IMR-90 (cell line): ENCODE measurements at places on chromosomes 11 and 22. TPM values are rescaled to one million over a fixed set of nuclear protein-coding genes. Genes with fewer than 3 reads are reported as not detected.

IL17REL gene
- not detected in 2 replicates for total RNA-seq

CACNA1I gene
- total RNA-seq: under 0.01 TPM in 1 of 2 replicates, not detected in the other

PHETA2 gene
- total RNA-seq: 6.1 and 6.5 TPM in 2 replicates

RFPL3 gene
- total RNA-seq: not detected in 2 replicates

GLYAT gene
- total RNA-seq: not detected in 2 replicates

CNTN5 gene
- total RNA-seq: not detected in 2 replicates

STX3 gene
- 5.4 and 7.5 TPM in 2 replicates for total RNA-seq

DNA sequence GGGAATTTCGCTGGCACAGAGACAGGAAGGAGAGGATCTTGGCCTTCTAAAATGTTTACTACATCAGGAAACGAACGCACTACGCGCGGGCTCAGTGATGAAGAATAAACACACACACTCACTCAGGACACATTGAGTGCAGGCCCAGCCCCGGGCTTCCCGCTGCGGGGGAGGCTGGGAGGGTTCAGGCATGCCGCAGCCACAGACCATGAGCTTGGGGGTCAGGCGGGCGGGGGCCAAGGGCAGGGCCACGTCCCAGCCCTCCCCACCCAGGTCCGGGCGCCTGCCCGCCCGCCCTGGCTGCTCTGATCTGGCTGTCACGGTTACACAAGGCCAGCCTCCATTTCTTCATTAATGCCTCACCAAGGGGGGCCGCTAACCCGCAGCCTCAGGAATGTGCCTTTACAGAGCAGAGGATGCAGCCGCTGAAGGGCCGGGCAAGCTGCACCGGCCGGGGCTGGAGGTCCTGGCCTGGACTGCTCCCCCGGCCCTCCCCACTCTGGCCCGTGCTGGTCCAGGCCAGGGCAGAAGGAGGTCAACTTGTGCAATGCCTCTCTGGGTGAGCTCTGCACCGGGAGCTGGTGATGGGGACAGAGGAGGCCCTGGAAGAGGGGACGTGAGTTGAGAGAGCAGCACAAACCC is 41.7 kb downstream of the IGF2 start:
- peaks cover 25% of the 10 kb centered on the region for H3K4me1 ChIP-seq
- peak; percentile 82 for DNase-seq
- no peaks in the 10 kb centered on the region for H3K36me3 ChIP-seq
- H3K4me3 ChIP-seq: no peak overlapping the region
- H3K27me3 ChIP-seq: no peaks in the 10 kb centered on the region; the same call in 1 of the 2 replicates

GRCh38 chr11:95516786-95517185 is 272.8 kb downstream of the FAM76B start:
- no peaks in the 10 kb centered on the region for H3K27me3 ChIP-seq
- no peaks in the 10 kb centered on the region for H3K36me3 ChIP-seq
- DNase-seq: peak; percentile 83
- no peak overlapping the region for H3K27ac ChIP-seq
- peaks cover 6% of the 10 kb centered on the region for H3K4me1 ChIP-seq

- DNase-seq: no peak
- peaks cover under 1% of the 10 kb centered on the region for H3K4me1 ChIP-seq
- peaks cover 33% of the 10 kb centered on the region for H3K27me3 ChIP-seq
- no peak overlapping the region for H3K27ac ChIP-seq
Measured at GRCh38 chr11:76239483-76240160, 33.3 kb upstream of the WNT11 start.

DNA sequence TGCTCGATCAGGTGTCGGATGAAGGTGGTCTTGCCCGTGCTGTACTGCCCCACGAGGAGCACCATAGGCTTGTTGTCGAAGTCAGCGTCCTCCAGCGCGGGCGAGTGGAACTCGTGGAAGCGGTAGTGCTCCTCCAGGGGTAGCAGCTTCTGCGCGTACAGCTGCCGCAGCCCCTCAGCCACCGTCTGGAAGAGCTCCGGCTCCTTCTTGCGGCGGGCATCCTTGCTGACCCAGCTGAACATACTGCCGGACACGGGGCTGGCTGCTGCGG is 263 bp downstream of the EHD1 start:
- peak overlapping the region; percentile 95 for H3K4me3 ChIP-seq
- peak overlapping the region; percentile 84 for H3K27ac ChIP-seq

GRCh38 chr11:90542092-90542491 is 319.2 kb upstream of the CHORDC1 start:
- no peak overlapping the region for H3K4me3 ChIP-seq
- DNase-seq: no peak
- no peaks in the 10 kb centered on the region for H3K27me3 ChIP-seq
- no peaks in the 10 kb centered on the region for H3K36me3 ChIP-seq
- H3K27ac ChIP-seq: no peak overlapping the region
- no peaks in the 10 kb centered on the region for H3K4me1 ChIP-seq

- H3K27ac ChIP-seq: no peak overlapping the region
- H3K27me3 ChIP-seq: peaks cover 11% of the 10 kb centered on the region; the same call in 1 of the 2 replicates
- H3K4me3 ChIP-seq: no peak overlapping the region
Measured at GRCh38 chr11:43988040-43988817, 45.8 kb downstream of the C11orf96 start.

DNA sequence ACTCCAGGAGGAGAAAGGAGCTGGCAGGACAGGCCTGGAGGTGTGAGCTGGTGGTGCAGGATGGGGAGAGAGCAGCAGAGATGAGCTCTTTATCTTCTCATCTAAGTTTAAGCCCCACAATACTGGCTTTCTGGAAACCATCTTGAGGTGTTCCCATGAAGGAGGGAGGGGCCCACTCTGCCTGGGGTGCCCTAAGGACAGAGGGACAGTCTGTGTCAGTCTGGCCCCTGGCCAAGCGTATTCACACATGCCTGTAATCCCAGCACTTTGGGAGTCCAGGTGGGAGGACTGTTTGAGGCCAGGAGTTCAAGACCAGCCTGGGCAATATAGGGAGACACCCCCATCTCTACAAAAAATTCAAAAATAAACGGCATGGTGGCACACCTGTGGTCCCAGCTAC is 8.9 kb downstream of the SERHL2 start:
- peaks cover 2% of the 10 kb centered on the region; the same call in 1 of the 2 replicates for H3K36me3 ChIP-seq
- no peak overlapping the region for H3K4me3 ChIP-seq
- no peak for DNase-seq
- no peaks in the 10 kb centered on the region for H3K27me3 ChIP-seq
- H3K27ac ChIP-seq: no peak overlapping the region

DNA sequence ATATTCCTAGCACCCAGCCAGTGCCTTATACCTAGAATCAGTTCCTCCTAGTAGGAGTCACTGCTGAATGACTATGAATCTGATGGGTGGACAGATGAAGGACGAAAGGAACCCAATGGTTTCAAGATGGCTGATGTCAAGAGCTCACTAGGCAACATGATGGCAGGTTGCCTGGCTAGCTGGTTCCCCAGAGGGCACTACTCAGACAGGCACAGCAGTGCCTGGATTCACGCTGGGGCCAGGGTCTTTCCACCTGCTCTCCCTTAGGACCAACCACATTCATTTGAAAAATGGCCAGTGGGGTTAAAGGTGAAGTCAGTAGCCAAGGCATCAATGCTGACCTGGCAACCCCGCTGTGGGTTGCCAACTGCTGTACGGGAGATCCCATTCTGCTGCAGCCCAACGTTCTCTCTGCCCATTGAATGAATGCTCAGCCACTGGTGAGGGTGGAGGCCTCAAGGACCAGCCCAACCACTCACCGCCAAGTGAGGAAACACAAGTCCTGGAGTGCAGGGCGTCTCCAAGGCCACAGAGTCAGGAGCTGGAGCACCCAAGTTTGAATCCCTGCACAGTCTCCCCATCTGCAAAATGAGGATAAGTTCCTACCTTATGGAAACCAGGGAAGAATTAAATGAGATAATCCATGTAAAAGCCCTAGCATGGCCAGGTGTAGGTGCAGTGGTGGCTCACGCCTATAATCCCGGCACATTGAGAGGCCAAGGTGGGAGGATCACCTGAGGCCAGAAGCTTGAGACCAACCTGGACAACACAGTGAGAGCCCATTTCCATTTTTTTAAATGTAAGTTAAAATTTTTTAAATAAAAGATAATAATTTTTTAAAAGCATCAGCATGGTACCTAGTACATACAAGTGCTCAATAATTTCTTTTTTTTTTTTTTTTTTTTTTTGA is 12.4 kb downstream of the MYH9 start:
- H3K27ac ChIP-seq: peak overlapping the region; percentile 8; the same call in 1 of the 2 replicates
- H3K4me3 ChIP-seq: no peak overlapping the region
- peak; percentile 10 for DNase-seq
- peaks cover 49% of the 10 kb centered on the region for H3K36me3 ChIP-seq

- H3K36me3 ChIP-seq: no peaks in the 10 kb centered on the region
- H3K27me3 ChIP-seq: no peaks in the 10 kb centered on the region
- no peaks in the 10 kb centered on the region for H3K4me1 ChIP-seq
- peak; percentile 75 for DNase-seq
- H3K4me3 ChIP-seq: no peak overlapping the region
Measured at GRCh38 chr11:124285610-124286344, 28.0 kb downstream of the OR8D1 start.

GRCh38 chr11:10663990-10664389 is 29.6 kb downstream of the IRAG1 start:
- no peaks in the 10 kb centered on the region for H3K27me3 ChIP-seq
- H3K4me1 ChIP-seq: peaks cover 35% of the 10 kb centered on the region
- DNase-seq: no peak
- H3K36me3 ChIP-seq: peaks cover 16% of the 10 kb centered on the region; the same call in 1 of the 2 replicates
- no peak overlapping the region for H3K4me3 ChIP-seq

- H3K36me3 ChIP-seq: no peaks in the 10 kb centered on the region
- peaks cover 51% of the 10 kb centered on the region for H3K27me3 ChIP-seq
Measured at GRCh38 chr11:33877038-33877437, 14.8 kb downstream of the LMO2 start.

GRCh38 chr22:26897384-26897783 is 240.0 kb downstream of the MIAT start:
- H3K36me3 ChIP-seq: no peaks in the 10 kb centered on the region
- peaks cover 21% of the 10 kb centered on the region; the same call in 1 of the 2 replicates for H3K4me1 ChIP-seq
- no peak overlapping the region for H3K27ac ChIP-seq
- H3K27me3 ChIP-seq: peaks cover 22% of the 10 kb centered on the region

DNA sequence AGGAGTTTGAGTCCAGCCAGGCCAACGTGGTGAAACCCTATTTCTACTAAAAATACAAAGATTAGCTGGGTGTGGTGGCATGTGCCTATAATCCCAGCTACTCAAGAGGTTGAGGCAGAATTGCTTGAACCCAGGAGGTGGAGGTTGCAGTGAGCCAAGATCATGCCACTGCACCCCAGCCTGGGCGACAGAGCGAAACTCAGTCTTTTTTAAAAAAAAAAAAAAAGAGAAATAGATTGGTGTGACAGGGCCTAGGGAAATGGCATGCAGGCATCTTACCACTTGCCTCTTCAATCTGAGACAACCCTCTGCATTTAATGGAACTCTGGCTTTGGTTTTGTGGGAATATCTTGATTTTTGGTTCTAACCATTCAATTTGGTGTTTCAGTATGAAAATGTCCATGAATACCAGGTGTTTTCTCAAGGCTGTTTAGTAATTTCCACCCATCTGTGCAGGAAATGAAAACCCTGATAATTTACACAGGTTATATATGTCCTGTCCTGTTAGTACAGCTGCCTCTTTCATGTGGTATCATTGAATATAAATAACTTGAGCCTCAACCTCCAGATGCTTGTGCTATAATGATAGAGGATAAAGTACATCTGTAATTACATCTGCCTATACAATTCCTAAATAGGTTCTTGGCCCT is 8.4 kb downstream of the XBP1 start:
- no peaks in the 10 kb centered on the region for H3K27me3 ChIP-seq
- peak; percentile 31 for DNase-seq
- H3K27ac ChIP-seq: no peak overlapping the region

GRCh38 chr11:34594603-34595002 is 26.3 kb upstream of the EHF start:
- peaks cover 6% of the 10 kb centered on the region for H3K4me1 ChIP-seq
- H3K36me3 ChIP-seq: no peaks in the 10 kb centered on the region
- no peak overlapping the region for H3K27ac ChIP-seq
- no peaks in the 10 kb centered on the region for H3K27me3 ChIP-seq
- H3K4me3 ChIP-seq: no peak overlapping the region
- DNase-seq: no peak

GRCh38 chr11:56093008-56093407 is at the start of gene OR8I2:
TSS of gene OR8I2 (plus strand) at chr11:56093308. CDS start at chr11:56093308, 0 bp downstream.
- DNase-seq: no peak
- H3K4me3 ChIP-seq: no peak within 1 kb of the TSS
- no peaks in the 10 kb centered on the region for H3K27me3 ChIP-seq
- no peak within 1 kb of the TSS for H3K27ac ChIP-seq

GRCh38 chr11:75493626-75494025 is 32.1 kb downstream of the GDPD5 start:
- H3K27ac ChIP-seq: no peak overlapping the region
- no peak overlapping the region for H3K4me3 ChIP-seq
- H3K27me3 ChIP-seq: no peaks in the 10 kb centered on the region
- no peak for DNase-seq
- peaks cover 17% of the 10 kb centered on the region for H3K4me1 ChIP-seq
- H3K36me3 ChIP-seq: no peaks in the 10 kb centered on the region

DNA sequence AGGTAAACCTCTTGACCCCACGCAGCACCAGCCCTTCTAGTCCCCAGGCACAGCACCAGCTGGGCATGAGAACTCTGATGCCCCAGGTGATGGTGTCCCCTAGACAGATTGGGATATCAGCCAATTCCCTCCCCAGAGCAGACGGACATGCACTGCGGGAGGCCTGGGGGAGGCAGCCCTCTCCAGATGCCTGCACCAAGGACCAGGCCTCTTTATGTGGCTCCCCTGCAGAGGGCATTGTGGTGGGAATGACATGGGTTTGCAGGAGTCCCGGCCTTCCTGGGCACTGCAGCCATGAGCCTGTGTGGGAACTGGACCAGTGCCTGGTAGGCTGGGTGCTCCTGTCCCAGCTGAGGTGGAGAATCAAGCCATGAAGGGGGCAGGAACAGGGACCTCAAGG is 25.9 kb downstream of the PPM1F start:
- no peak for DNase-seq
- H3K36me3 ChIP-seq: peaks cover 50% of the 10 kb centered on the region
- no peak overlapping the region for H3K27ac ChIP-seq
- peaks cover 2% of the 10 kb centered on the region for H3K4me1 ChIP-seq

- no peak for DNase-seq
- H3K4me1 ChIP-seq: no peaks in the 10 kb centered on the region
- peaks cover 66% of the 10 kb centered on the region for H3K36me3 ChIP-seq
- no peak overlapping the region for H3K4me3 ChIP-seq
- no peaks in the 10 kb centered on the region for H3K27me3 ChIP-seq
Measured at GRCh38 chr22:29292379-29292778, 14.1 kb upstream of the GAS2L1 start.

GRCh38 chr11:69787457-69787856 is 12.3 kb upstream of the FGF4 start:
- no peak overlapping the region for H3K4me3 ChIP-seq
- H3K36me3 ChIP-seq: no peaks in the 10 kb centered on the region
- peaks cover 2% of the 10 kb centered on the region; the same call in 1 of the 2 replicates for H3K4me1 ChIP-seq
- H3K27me3 ChIP-seq: peaks cover 51% of the 10 kb centered on the region
- no peak for DNase-seq

DNA sequence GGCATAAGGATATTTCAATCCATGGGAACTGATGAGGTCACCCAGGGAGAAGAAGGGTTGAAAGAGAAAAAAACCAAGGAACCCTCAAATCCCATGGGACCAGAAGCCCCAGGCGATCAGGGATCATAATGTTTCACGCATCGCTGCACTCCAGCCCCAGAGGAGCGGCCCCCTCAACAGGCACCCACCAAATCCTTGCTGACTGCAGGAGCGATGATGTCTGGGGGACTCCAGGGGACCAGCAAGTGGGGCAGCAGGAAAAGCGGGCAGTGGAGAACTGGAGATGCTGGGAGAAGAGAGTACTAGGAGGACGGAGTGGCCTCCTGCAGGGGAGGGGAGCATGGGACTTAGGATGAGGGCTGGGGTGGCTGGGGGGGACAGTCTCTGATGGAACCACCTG is 47.7 kb upstream of the LINC01488 start:
- no peak for DNase-seq
- no peak overlapping the region for H3K27ac ChIP-seq
- 0 out of 2 replicates have a peak, but pooled peaks cover 2% of the 10 kb centered on the region for H3K27me3 ChIP-seq
- H3K36me3 ChIP-seq: no peaks in the 10 kb centered on the region
- peaks cover 3% of the 10 kb centered on the region for H3K4me1 ChIP-seq
- no peak overlapping the region for H3K4me3 ChIP-seq
